GM20000 (cell line): ENCODE measurements at places on chromosomes 6 and 20.

- DNase-seq = peak; percentile 63
Observed at GRCh38 chr6:36682328-36683144, 4.0 kb downstream of the CDKN1A start.

GRCh38 chr6:135228486-135228885, 47.4 kb downstream of the MYB start:
- no peak for DNase-seq

DNA sequence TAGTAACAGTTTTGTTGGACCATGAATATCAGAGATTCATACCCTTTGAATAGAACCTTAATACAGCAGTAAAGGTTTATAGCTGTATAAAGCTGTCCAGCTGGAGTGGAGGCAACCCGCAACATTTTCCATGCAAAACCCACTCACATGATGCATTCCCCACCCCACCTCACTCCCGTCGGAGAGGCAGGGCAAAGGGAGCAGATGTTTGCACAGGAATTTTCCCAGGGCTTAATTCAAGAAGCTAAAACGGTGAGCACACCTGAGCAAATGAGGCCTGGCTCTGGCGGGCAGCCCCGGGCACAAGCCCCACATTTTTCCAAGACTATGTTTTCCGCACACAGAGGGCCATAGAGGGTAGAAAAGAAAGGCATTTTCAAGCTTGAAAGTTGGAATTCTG, 191.7 kb downstream of the FOXC1 start:
- DNase-seq = no peak

DNA sequence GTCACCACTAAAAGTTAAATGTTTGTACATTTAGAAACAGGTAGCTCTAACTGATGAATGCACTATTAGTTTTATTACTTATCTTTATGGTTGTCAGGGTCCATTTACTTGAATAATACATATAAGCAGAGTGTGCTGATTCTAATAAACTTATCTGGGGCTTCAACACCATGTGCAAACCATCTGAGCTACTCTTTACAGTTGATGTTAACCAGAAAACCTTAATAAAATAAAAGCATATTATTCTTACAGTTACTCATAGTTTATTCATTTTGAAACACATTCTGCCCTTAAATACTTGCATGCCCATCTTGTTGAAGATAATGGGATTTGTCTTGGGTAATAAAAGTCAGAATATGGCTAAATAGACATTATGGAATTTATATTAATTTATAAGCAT, 1042.2 kb downstream of the EPHA7 start:
- no peak for DNase-seq

DNA sequence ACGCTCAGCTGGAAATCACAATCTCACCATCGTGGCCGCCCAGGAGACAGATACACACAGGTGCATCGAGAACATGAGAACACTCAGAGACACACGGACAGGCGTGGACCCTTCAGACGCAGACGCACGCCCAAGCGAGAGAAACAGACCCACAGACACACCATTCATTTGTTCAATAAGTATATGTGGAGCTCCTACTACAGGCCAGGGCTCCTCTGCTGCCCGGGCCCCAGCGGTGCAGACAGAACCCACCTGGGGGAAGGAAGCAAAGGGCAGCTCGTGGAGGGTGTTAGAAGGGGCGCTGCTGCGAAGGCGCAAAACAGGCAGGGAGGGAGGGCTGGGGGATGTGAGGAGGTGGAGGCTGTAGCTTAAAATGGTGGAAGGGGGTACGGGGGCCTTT, 39.2 kb downstream of the SRC start:
- DNase-seq = no peak

DNA sequence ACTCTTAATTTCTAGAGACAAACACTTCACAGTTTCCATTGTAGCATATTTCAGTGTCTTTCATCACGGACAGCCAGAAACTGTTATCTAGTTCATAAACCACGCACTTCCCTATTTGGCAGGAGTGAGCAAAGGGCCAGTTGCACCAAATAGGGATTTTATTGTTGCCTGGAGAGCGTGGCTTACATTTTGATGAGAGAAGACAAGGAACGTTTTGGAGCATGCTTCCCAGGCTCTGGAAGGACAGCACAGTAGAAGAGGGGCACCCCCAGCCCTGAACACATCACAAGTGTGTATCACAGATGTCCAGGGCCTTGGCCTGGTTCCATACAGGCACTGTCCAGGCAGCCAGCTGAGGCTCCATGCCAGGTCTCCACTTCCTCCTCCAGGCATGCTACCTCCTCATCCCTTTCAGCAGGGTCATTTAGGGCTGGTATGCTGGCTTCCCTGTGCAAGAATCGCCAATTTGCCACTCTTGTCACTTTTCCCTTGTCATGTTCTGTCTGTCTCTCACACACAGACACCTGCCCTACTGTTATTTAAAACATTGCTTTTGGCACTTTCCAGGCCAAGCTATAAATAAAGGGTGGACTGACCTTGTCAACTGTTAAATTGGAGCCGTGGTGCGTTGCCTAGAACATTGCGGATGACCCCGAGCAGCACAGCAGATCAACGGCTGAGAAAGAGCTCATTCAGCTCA, 235.0 kb upstream of the GMDS start:
- DNase-seq = no peak

GRCh38 chr6:170279977-170280688, 10.7 kb downstream of the DLL1 start:
- DNase-seq = peak; percentile 74

DNA sequence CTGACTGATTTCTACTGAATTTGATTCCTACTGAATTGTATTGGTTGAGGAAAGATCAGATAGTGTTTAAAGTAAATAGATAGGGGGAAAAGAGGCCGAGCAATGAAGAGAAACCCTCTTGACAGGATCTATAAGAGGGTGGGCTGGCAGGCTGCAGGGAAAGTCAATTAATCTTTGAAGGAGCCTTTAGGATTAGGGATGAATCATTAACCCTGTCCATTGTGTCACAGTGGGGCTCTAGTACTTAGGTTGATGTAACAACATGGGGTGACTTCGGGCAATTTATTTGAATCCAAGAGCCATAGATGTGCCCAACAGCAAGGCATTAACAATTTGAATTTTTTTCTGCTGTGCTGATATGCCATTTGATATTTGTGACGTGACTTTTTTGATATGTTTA, 7.5 kb downstream of the RFX6 start:
- no peak for DNase-seq

- no peak for DNase-seq
Observed at GRCh38 chr6:31203345-31203979, 33.0 kb upstream of the POU5F1 start.

DNA sequence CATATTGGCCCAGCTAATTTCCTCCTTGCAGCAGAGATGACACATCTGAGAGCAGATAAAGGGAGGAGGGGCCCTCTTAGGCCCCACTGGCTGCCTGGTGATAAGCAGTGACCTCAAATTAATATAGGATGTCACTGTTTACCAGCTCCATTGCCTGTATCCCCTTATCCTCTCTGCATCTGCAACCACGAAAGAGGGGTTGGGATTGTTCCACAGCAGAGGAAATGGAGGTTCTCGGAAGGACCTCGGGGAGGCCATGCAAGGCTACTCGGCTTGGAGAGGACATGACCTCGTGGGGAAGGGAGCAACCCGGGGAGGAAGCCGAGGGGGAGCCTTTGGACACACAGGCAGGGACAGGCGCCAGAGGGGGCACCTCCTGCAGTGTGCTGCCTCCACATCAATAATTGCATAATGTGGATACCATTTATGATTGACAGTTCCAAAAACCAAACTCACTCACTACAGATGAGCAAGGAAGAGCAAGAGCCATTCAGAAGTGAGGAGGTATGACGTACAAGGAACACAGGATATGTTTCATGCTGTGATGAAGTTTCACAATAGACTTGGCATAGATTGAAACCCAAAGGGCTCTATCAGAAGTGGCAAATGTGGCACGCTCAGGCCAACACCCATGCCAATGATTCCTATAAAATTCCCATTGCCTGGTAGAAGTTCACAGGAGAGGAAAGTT, 177.2 kb upstream of the RNF24 start:
- DNase-seq = no peak

GRCh38 chr6:44439270-44440045, 52.0 kb downstream of the CDC5L start:
- no peak for DNase-seq

- no peak for DNase-seq
Observed at GRCh38 chr6:159445351-159445750, 247.7 kb downstream of the SOD2 start.

- no peak for DNase-seq
Observed at GRCh38 chr6:2733736-2734480, 16.8 kb downstream of the MYLK4 start.

DNA sequence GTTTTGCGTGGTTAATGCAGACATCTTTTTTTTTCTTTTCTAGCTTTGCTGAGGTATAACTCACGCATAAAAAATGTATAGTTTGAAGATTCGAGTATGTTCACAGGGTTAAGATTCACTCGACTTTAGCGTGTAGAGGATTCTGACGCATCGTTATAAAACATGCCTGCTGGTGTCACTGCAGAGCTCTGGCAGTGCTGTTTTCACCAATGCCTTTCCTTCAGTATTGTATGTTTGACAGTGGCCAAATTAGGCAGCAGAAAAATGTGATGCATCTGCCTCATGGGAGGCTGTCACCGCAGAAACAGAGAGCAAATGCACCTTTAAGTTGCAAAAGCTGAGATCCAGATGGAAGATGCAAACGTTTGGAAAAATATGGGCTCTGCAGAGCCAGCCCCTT, 18.0 kb upstream of the SIRPB2 start:
- DNase-seq = peak; percentile 32

DNA sequence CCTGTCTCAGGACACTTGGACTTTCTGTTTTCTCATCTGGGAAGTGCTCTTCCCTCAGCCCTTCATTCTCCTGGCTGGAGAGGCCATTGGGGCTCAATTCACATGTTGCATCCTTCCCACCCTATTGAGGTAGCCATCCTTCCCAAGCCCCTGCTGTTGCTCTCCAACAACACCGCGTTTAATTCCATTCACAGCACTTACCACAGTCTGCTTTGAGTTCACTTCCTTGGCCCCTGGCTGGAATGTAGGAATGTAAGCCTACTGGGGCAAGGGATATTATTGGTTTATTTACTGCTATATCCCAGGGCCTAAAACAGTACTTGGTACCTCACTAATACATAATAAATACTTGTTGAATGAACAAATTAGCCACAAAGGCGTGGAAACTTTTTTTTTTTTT, 6.7 kb upstream of the GFOD1 start:
- no peak for DNase-seq

- no peak for DNase-seq
Observed at GRCh38 chr6:108581237-108581931, 20.7 kb downstream of the FOXO3 start.

GRCh38 chr6:1558388-1558787, 51.3 kb upstream of the FOXC1 start:
- no peak for DNase-seq

- peak; percentile 76 for DNase-seq
Observed at GRCh38 chr6:37050045-37050853, 44.8 kb downstream of the FGD2 start.

- DNase-seq = no peak
Observed at GRCh38 chr6:105389543-105389942, 13.3 kb downstream of the PREP start.

GRCh38 chr20:39789411-39789810, 827.3 kb downstream of the DHX35 start:
- DNase-seq = no peak

- DNase-seq = no peak
Observed at GRCh38 chr6:14757418-14757817, 488.5 kb upstream of the JARID2 start.

DNA sequence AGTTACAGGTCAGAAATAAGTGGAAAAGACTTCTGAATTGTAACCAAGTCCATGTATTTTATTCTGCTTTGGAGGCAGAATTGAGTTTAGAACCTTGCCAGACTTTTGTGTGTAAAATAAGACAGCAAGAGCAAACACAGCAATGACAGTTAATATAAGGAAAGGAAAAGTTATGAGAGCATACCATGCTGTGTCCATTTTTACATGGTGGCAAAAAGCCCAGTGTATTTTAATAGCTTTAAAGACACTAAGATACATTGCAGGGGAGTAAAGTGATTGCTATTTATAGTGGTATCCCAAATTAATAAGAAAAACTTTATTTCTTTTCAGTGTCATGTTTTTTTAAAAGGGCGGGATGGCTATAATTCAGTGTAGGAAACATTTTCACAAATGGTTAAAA, 45.2 kb downstream of the CDC5L start:
- DNase-seq = no peak

- DNase-seq = no peak
Observed at GRCh38 chr20:44050925-44051660, 135.9 kb downstream of the JPH2 start.

DNA sequence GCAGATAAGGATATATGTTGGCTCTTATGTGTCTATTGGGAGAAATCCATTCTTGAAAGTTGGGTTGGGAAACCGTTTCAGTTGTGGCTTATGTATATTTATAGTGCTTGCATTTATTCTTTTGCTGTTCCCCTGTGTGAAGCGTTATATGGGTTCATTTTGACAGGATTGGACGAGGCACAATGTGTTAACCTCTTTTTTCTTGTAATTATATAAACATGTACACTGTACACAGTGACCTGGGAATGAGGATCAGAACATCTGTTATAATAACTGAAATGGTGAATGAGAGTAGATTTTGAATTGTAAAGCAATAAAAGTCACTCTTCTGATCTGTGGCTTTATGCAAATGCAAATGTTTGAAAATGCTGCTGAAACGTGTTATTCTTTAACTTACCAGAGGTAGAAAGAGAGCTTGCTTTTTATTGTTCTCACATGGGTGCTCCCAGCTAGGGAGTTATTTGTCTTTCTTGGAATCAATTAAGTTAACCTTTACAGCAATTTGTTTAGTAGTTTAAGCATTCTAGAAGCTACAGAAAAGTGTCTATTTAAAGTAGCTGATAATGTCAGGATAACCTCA, 213.7 kb downstream of the GRIK2 start:
- DNase-seq = no peak

- no peak for DNase-seq
Observed at GRCh38 chr6:129515004-129515403, 195.0 kb downstream of the ARHGAP18 start.

GRCh38 chr6:137697267-137697938, 169.7 kb upstream of the TNFAIP3 start:
- no peak for DNase-seq

DNA sequence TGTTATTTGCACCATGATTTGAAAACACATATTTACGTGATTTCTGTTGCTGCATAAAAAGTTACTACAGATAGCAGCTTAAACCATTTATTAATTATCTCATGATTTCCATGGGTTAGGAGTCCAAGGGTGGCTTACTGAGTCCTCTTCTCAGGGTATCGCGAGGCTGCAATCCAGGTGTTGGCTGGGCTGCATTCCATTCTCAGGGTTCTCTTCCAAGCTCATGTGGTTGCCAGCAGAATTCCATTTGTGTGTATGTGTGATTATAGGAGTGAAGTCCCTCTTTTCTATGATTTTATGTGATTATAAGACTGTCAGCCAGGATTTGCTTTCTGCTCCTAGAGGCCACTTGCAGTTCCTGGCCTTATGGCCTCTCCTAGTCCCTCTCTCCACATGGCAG, 135.1 kb downstream of the FAM83B start:
- no peak for DNase-seq

- DNase-seq = no peak
Observed at GRCh38 chr20:18197382-18198070, 59.9 kb downstream of the KAT14 start.

- no peak for DNase-seq
Observed at GRCh38 chr6:128158496-128158895, 257.6 kb upstream of the THEMIS start.

- no peak for DNase-seq
Observed at GRCh38 chr20:24951536-24952083, 2.5 kb downstream of the CST7 start.

- no peak for DNase-seq
Observed at GRCh38 chr6:21946298-21946783, 350.5 kb downstream of the PRL start.

GRCh38 chr20:14783766-14784165, 446.4 kb upstream of the FLRT3 start:
- no peak for DNase-seq

GRCh38 chr6:132537145-132537544, 932 bp upstream of the TAAR9 start:
- no peak for DNase-seq
